ENCODE measurements at places on chromosomes 7 and 10.

DNA sequence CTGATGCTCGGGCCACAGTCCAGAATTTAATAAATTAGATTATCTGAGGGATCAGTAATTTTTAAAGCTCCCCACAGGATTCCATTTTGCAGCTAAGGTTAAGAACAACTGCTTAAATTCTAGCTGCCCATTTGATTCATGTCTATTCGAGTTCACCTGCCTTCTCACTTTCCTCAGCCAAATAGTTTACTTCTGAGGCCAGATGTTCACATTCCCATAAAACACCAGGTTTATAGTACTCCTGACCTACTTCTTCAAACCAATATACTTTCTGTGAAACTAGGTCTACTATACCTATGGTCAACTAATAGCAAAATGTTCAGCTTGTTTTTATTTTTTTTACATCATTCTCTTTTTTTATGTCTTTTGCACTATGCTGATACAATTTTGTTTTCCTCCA lies 86.3 kb downstream of the GPR158 start:
- no peak for DNase-seq

- no peak for DNase-seq
Measured at GRCh38 chr7:69219381-69219780, 378.9 kb upstream of the AUTS2 start.

DNA sequence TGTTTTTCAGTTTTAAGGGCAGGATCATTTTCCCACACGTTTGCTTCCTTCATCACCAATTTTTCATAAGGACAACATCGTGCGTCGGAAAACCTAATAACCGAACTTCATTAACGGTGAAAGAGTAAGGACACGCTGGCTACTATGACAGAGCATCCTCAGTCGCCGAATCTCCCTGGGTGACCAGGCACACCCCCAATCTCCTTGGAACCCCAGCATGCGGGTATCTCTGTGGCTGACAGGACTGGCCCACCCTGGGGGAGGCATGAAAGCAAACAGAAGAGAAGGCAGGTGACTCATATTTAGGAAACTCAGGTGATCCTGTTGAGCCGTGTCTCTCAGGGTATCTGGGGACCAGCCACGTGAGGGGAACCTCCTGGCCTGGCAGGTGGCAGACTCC lies 134.2 kb downstream of the DIP2C start:
- no peak for DNase-seq

- DNase-seq, result no peak
Measured at GRCh38 chr7:101563198-101563901, 65.7 kb downstream of the MYL10 start.

DNA sequence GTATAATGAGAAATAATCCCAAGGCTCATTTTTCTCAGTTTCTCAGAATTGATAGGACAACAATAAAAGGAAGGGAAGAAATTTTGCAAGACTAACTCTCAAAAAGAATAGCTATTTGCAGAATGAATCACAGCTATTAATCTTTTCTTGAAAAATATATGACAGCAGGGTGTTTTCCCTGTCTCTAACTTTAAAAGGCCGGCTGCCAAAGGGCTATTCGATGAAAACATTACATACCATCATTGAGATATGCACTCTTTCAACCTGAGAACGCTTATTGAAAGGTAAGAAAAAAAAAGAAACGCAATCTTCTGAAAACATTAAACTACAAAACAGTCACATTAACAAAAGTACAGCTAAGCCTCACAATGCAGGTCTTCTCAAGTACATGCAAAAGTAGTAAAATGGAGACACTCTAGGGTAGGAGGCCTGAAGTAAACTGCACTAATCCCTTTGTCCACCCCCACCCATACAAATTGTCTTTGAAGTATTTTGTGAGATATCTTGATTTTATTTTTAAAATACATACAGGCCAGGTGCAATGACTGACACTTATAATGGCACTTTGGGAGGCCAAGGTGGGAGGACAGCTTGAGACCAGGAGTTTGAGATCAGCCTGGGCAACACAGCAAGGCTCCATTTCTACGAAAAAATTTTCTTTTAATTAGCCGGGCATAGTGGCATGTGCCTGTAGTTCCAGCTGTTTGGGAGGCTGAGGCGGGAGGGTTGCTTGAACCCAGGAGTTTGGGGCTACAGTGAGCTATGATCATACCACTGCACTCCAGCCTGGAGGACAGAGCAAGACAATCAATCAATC lies 83.0 kb downstream of the PARD3 start:
- no peak for DNase-seq

DNA sequence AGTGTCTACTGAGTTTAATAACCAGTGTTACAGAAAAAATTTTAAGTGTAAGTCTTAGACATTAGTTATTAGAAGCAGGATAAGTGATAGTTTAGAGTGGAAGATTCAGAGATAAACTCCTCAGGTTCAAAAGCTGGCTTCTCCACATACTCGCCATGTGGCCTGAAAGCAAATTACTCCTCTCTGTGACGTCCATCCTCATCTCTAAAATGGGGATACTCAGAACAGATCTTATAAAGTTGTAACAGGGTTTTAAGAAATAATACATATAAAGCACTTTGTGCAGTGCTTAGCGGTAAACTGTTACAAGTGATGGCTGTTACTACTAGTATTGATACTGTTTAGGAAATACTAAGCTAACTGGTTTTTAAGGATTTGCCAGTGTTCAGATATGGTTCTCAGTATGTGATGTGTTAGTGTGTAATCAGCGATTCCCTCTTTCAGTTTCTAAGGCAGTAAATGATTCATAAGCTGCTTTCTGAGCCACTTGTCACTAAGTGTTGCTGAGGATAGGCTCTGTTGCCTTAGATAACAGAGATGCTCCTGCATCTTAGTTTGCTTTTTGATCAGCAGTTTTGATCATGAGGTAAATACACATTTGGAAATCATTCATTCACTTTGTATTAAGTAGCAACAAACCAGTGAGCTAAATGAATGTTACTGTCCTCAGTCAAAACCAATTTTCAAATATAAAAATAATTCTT lies 58.7 kb downstream of the CYP51A1 start:
- DNase-seq, result no peak

DNA sequence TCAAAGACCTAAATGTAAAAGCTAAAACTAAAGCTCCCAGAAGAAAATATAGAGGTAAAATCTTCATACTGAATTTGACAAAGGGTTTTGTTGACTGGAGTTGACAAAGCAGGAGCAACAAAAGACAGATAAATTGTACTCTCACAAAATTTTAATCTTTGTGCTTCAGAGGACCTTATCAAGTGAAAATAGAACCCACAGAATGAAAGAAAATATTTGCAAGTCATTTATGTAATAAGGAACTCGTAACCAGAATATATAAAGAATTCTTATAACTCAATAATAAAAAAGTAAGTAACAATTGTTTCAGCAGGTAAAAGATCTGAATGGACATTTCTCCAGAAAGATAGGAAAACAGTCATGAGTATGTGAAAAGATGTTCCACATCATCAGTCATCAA lies 62.0 kb upstream of the SRRM3 start:
- no peak for DNase-seq

- DNase-seq, result no peak
Measured at GRCh38 chr7:142884286-142884640, 1.3 kb downstream of the TRPV6 start.

DNA sequence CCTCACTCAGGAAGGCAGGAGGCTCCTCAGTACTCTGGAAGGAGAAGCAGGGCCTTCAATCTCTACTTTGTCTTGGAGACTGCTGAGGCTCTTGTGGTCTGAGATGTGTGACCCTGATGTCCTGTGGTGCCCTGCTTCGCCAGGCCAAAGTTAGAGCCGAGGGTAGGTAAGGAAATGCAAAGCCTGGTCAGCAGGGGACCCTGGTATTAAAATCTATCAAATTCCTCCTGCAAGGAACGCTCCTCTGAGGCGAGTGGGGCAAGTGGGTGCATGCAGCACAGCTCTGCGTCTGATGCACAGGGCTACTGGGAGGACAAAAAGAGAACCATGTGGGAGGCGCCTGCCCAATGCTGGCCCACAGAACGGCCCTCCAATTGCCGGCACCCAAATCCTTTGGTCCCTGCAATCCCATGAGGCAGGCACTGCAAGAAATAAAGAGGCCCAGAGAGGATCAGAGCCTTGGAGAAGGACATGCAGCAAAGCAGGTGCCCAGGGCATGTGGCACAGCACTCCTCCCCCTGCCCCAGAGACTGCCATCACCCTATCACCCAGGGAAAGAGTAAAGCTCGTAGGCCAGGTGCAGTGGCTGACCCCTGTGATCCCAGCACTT lies 23.1 kb upstream of the ZMIZ1 start:
- no peak for DNase-seq

DNA sequence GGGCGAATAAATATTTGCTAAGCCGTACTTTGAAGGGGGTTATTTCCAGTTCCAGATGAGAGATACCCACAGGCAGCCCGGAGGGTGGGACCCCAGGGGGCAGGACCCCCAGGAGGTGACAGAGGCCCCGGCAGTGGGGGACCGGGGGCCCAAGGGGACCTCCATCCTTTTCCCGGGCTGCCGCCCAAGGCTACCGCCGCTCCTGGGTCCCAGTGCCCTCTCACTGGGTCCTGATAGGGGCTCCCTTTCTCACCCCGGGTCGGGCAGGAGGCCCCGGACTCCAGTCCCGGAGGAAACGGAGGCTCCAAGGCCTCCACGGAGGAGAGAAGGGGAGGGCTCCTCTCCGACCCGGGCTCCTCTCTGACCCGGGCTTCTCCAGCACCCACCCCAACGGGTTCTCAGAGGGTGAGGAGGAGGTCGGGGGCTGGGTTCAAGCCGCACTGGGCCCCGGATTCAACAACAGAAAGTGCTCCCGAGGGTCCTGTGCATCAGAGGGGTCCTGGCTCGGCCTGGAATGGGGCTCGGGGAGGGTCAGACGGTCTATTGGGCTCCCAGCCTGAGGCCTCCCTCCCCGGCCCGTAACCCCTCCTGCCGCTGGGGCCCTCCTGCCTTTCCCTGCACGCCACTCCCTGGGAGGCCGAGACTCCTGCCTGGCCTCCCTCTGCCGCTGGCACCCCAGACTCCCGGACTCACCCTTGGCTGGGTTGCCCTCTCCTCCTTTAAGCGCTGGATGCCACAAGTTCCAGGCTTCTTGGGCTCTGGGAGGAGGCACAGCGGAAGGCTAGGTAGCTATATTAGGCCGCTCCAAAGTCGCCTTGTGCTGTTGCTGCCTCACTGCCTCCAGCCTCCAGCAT lies 62.5 kb downstream of the ZNF37A start:
- no peak for DNase-seq

DNA sequence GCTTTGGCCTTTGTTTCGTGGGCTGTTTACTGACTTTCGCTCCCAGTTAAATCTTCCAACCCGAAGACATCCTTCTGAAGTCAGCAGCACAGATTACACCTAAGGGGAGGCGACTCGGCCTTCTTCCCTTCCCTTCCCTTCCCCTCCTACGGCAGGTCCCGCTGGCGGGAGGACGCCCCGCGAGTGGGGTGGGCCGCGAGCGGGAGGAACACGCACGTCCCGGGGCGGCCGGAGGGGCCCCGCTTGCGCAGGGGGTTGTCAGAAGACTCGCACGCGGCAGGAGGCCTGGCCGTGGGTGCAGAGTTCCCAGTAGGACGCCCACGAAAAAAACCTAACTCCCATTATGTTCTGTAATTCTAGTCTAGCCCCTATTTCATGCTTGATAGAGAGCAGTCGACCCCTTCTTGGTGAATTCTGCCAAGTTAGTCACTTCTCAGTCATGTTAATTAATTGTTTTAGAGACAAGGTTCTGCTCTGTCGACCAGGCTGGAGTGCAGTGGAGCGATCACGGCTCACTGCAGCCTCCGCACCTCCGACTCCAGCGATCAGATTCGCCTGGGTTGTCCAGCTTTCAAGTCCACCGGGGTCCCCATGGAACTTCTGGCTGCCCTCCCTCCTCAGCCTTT lies 19.2 kb upstream of the ZNF32 start:
- DNase-seq, result no peak

- no peak for DNase-seq
Measured at GRCh38 chr10:77455561-77455960, 182.0 kb downstream of the KCNMA1 start.

DNA sequence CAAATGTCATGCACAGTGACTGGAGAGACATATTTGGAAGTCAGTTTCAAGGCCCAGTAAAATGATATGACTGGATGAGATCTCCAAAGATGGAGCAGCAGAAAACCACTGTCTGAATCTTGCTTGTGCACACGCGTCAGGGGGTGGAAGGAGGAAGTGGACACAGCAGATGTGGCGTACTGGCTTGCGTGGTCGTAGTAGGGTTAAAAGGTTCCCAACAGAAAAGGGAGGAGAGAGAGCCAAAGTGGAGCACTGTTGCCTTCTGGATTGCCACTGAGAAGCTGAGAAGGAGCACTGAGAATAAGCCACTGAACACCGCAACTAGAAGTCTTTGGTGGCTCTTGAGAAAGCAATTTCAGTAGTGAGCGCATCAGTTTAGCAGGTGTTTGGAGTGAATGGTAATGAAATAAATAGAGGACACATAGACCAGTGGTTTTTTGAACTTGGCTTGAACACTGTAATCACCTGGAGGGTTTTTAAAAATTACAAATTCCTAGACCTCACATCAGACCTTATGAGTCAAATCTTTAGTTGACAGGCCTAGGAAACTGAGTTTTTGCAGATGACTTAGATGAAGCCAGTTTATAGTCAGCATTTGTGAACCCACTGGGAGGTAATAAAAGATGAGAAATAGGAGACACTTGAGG lies 227.3 kb downstream of the PTEN start:
- no peak for DNase-seq

DNA sequence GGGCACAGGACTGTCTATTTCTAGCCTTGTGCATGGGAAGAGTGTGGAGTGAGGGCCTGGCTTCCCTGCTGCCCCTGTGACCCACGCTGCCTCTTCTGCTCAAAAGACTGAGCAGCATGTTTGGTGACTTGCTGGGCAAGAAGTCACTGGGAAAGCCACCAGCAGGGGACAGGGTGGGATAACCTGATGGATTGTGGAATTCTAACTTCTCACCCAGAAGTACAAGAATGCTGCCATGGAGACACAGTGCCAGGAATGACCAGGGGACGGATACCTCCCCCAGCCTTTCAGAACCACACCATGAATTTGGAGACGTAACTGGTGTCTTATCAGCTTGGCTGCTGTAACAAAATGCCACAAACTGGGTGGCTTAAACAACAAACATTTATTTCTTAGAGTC lies 28.4 kb downstream of the GALNTL5 start:
- no peak for DNase-seq

DNA sequence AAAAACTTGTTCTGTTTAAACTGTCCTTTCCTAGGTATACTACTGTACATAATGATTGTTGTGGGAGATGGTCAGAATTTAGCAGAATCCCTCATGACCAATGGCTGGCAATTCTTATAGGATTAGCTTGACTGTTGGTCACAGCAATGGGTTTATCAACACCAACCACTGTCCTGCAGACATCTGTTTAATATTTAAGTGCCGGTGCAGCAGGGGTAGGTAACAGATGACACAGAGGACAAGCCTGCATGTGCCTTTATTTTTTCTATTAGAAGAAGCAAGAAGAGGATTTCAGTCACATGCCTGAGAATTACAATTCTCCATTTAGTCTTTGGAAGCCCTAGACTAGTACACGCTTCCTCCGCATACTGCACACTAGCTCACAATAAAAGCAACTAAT lies 48.4 kb downstream of the CCDC6 start:
- no peak for DNase-seq
